Renal pelvis (tissue), 12 donors: ENCODE measurements at places on chromosomes 7 and 10.

DNA sequence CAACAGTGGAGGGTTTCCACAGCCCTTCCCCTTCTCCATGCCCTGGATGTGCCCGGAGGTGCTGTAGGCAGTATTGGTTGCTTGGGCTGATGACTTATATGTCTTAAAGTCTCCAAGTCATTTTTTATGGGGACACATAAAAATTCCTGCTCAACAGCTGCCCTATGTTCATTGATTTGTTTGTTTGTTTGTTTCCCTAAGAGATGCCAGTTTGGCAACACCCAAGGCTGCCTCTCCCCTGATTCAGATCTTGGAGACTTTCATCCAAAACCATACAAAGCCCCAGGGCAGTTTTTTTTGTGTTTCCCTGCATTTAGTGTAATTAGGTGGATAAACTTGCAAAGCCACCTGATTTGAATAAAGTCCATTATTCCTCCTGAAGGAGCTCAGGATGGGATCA, 115.3 kb downstream of the PLPP4 start:
- no peak for DNase-seq

DNA sequence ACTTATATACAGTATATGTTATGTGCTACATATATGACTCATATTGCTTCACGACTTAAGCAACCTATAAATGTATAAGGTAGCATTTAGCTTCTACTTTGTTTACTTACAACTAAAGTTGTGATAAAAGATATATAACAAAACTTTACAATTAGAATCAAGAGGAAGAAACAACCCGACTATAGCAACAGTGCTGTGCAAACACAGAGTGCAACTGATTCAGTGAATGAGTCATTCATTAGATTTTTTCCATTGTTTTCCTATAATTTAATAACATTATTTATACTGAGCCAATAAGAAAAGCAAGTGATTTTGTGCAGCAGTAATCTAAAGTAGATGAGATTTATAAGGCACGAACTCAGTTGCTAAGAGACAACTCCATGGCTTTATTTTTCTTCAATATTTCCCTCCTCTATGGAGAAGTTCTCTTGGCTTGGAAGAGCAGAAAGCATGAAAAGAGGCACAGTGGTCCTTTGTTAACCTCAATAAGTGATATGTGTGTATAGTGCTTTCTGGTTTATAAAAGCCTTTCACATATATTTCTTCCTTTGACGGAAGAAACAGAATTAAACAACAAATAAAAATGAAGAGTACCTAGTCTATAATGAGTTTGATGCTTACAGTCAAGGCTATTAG, 19.8 kb downstream of the CEP41 start:
- no peak for DNase-seq

- DNase-seq: no peak
Measured at GRCh38 chr10:101767966-101768790, 7.7 kb downstream of the FGF8 start.

DNA sequence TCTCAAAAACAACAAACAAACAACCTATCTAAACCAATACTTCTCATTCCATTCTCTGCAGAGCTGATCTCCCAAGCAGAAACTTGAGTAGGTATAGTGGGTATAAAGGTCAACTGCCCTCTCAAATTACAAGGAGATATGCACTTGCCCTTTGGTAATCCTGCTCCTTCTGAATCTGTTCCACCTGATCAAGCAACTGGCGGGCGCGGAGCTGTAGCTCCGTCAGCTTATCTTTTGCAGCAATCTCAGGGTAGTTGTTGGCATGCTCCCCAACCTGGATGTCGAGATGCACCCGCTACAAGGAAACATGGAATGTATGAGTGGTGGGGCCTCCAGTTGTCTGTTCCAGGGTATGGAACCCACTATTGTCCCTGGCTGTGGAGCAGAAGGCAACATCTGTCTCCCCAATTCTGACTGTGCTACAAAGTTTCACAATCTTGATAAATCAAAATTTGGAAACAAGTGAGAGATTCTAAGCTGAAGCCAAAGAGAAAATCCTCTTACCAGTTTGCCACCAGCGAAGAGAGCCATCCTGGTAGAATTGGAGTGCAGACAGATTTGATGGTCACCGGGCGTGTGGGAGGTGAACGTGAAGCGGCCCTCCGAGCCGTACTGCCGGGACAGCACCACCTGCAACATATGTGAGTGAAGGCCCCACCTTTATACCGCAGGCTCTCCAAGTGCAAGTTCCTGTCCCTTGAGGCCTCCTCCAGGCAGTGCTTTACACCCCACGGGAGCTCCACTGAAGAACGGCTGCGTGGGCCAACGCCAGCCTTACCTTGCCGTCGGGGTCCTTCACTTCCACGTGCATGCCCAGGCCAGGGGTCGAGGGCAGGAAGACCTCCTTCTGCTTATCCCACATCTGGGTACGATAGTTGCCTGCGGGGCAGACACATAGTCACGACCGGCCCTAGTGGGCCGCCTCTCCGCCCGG, 819 bp downstream of the TMED4 start:
- no peak for DNase-seq

DNA sequence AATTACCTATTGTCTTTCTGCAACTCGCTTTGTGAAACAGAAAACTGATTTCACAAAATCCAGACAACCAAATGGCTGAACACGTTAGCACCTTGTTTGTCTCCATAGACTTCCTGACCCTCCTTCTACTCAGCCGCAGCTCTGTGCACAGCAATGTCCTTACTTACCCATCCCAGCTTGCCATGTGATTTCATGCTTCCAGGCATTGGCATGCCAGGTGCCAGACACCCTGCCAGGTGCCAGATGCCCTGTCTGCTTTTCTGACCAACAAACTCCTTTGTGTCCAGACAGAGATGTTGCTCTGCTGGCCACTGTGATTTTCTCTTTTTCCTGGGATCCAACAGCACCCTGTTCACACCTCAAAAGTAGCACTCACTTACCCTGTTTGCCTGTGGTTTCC, 16.1 kb upstream of the FAM170B start:
- DNase-seq: no peak

DNA sequence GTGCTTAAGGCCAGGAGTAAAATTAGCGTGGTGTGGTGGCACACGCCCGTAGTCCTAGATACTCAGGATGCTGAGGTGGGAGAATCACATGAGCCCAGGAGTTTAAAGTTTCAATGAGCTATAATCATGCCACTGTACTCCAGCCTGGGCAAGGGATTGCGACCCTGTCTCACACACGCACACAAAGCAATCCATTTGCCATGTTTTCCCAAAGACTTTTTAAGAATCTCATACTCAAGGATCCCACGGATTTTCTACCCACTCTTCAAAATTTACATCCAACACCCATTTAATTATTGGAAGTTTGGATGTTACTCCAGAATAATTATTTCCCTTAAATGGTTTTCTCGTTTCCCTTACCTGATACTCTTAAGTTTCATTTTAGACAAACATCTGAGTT, 47.9 kb downstream of the IGF2BP3 start:
- DNase-seq: no peak

- DNase-seq: no peak
Measured at GRCh38 chr10:31062856-31063255, 31.2 kb upstream of the ZNF438 start.
